Activated CD8-positive, alpha-beta T cell treated with anti-CD3 and anti-CD28 coated beads, Interleukin-2, amount 10 ng/mL, durations not matched to agents 7 days and 5 days (primary cell): ENCODE measurements at places on chromosomes 6 and 20.
A peak's percentile ranks its signal among the peaks of the same experiment; 100 is the strongest.

GRCh38 chr6:7922596-7922995 is 12.0 kb upstream of the TXNDC5 start:
- DNase-seq, result no peak

GRCh38 chr20:9686866-9687265 is 152.0 kb downstream of the PAK5 start:
- DNase-seq, result no peak

DNA sequence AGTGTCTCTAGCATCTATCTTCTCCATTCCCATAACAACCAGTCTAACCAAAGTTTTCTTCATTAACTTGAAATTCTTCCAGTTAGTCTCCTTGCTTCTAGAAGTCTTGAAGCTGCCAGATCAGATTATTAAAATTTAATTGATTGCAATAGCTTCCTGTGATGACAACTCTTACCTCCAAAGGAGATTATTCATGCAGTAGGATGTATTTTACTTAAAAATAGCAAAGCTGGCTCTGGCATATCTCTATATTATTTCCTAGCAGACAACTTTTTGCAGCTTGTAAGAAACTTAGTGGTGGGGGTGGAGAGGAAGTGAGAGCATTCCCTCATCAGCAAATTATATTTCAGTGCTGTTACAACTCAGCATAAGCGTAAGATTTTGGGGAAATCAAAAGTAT is 290.4 kb downstream of the GRIK2 start:
- DNase-seq, result no peak

GRCh38 chr6:26222571-26222970 is 135.3 kb downstream of the HFE start:
- peak; percentile 60 for DNase-seq

DNA sequence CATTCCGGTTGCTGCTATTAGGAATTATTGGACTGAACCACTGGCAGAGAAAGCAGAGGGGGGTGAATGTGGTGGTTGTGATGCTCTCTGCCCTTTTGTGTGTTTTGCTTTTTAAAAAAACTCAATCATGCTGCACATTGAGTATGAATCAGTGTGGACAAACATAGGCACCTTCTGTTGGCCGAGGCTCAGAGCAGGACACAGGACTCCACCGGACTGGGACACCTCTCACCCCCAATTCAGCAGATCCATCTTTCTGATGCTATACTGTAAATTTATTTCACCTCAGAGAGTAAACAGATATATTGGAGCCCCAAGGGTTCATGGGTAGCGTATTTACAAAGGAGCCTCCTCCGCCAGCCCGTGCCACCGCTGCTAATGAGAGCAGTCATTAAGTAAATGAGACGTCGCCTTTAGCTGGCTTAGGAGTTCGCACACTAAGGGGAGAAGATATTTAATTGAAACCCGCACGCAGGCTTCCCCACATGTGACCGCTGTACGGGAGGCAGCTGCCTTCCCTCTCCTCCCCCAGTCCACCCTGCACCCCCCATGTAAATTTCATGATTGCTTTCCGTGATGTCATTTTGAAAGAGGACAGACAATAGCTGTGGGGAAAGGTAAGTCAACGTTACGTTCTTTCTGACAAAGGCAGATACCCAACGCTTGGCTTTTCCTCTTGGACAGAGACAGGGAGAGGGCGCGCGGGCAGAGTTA is at the start of gene MYT1:
Gene MYT1, plus strand, starts transcription at position 330 of the 714 bp plus-strand sequence. CDS start 34,410 bp downstream, outside the sequence.
- DNase-seq, result no peak

GRCh38 chr20:44593751-44594150 is 11.4 kb downstream of the PKIG start:
- DNase-seq, result no peak

DNA sequence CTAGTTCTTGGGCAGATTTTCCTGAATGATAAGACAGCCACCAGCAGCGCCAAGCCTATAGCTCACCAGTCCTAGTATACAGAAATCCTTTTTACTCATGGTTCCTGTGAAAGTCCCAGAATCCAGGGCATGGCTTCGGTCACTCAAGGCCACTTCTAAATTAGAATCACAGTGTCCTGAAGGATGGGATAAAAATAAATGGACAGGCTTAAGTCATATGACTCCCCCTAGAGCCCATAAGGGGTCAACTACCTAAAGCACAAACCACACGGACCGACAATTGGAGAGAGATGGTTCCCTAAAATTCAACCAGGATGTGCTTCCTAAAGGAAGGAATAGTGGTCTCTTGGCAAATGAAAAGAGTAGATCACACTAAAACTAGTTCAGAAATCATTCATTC is 404.1 kb upstream of the PLCB4 start:
- DNase-seq, result no peak

- DNase-seq, result peak; percentile 58
Observed at GRCh38 chr20:5001174-5002076, at the start of gene SLC23A2. SLC23A2 (minus strand) TSS chr20:5001510; CDS start chr20:4932562, 68,948 bp downstream.

GRCh38 chr6:3252861-3253596 is 5.7 kb upstream of the PSMG4 start:
- no peak for DNase-seq

DNA sequence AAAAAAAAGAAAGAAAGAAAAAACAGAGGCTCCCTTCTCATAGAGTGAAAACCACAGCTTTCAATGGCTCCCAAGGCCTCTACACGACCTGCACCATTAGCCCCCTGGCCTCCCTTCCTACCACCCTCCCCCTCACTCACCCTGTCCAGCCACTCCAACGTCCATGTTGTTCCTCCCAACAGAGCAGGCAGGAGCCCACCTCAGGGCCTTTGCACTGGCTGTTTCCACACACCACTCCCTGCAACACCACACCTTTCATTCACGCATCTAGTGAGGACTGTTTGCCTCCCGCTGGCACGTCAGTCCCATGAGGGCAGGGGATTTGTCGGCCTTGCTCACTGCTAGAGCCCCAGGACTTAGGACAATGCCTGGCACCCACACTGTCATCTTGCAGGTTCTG is 39.5 kb downstream of the GRM4 start:
- no peak for DNase-seq

DNA sequence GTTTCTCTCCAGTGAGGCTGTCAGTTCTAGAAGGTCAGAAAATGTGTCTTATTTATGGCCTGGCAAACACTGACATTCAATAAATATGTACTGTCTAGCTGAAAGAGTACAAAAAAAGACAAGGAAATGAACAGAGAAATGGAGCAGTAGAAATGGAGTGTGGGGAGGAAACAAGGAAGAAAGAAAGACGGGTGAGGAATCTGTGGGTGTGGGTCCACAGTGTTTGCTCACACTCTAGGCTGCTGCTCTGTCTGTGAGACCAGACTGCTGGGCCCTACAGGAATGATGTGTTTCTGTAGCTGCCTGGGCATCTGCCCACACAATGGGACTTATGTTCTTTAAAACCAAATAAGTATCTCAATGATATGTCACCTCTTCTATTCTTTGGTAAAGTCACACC is 114.2 kb downstream of the MOXD1 start:
- DNase-seq, result no peak

DNA sequence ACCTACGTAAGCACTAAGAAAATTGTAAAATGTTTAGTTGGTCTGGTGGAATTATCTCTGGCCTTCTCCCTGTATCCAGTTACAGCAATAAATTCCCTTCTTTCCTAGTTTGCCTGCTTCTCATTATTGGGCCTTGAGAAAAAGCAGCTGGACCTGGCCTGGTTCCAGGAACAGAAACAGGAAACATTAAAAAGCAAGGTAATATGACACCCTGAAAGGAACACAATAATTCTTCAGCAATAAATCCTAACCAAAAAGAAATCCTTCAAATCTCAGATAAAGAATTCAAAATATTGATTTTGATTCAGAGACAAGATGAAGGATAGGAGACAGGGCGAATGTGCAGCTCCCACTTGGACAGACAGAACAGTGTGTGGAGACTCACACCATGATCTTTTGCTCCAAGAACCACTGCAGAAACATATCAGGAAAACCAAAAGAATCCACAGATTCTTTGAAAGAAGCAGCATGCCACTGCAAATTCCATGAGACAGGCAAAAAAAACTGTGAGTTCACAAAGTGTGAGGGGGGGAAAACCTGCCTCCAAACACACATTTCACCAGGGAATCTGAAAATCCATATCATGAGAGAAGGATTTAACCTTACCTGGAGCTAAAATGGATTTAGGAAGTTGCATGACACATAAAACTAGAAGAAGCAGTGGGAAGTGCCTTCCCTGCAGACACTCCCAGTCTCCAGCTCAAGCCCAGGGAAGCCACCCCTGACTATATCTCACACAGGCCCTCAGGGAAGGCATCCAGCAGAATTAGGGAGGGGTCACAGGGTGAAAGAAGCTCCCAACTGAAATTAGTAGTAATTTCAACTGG is 28.9 kb downstream of the TREM1 start:
- DNase-seq, result no peak

DNA sequence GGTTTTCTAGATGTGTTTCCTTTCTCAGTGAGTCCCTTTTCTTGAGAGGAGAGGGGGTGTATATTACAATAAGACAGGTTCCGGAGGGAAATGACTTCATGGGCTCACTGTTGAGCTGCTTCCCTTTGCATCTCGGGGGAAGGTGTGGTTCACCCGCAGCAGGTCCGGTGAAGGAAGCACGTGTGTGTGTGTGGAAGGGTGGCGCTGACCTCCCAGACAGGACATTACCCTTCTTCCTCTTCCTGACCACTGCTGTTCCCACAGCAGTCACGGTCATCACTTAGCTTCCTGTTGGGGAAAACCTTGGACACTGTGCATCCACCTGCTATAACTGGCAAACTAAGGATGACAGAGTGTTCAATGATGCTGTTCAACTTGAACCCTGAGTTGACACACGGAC is 83.6 kb downstream of the PLEKHG1 start:
- no peak for DNase-seq

DNA sequence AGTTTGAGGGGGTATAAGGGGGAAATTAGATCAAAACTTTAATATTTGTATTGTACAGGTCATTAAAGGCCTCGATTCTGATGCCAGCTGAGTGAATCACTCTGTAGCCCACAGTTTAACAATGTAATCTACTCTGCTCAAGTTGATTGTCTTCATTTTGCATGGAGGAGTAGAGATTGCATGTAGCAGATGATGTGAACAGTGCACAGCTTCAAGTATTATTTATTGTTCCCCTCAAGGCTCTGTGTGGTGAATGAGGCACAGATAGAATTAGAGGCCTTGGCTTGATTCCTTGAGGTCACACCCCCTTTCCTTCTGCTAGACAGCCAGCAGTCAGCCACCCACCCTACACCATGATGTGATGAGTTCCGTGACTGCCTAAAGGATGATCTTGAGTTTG is 38.1 kb downstream of the TXLNB start:
- peak; percentile 11 for DNase-seq

DNA sequence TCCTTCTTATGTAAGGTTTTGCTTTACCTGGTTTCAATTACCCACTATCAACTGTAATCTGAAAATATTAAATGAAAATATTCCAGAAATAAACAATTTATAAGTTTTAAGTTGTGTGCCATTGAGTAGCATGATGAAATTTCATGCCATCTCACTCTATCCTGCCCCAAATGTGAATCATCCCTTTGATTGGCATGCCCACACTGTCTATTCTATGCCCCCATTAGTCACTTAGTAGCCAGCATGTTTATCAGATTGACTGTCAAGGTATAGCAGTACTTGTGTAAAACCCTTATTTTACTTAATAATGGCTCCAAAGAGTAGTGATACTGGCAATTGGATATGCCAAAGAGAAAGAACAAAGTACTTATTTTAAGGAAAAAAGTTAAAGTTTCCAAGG is 403.8 kb downstream of the ADGRB3 start:
- DNase-seq, result no peak

- DNase-seq, result no peak
Observed at GRCh38 chr6:110690106-110690654, 125.1 kb downstream of the CDK19 start.
